Peyer's patch (tissue), 4 donors: ENCODE measurements at places on chromosomes 4 and X.

DNA sequence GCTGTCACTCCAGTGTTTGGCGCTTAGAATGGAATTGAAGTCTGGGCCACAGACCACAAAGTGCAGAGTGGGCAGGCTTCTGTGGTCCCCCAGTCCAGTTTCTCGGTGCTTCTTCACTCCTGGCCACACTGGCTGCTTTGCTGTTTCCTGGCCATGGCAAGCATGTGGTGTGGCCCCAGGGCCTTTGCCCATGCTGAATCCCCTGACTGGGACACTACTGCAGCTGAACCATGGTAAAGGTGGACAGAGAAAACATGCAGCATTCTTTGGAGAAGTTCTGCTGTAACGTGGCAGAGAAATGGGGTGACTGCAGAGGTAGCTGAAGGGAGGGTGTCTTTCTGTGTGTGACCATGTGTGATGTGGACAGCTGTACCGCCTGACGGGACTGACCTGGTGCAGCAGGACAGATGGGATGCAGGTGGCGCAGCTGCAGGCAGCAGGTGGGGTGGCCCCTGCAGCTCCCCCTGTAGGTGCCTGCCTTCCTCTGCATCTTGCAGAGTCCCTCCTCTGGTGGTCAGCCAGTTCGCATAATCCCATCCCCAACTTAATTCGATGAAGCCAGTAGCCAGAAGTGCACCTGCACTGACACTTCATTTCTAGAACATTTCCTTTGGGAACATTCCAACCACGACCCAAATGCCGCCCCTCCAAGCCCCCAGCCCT lies 13.2 kb upstream of the S100P start:
- no peak for DNase-seq

DNA sequence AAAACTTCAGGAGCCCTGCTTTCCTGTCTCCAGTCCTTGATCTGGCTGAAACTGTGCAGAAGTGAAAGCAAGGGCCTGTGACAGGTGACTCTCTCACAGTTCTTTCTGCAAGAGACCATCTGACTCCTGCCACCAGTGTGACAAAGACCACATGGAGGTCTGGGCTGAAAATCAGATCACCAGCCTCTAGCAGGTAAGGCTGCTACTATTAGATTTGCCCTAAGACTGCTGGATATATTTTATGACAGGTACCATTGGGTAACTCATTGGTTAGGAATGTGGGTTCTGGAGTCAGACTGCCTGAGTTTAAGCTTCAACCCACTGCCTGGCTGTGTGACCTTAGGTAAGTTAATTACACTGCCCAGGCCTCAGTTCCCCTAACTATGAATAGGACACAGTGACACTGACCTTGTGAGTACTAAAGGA lies 163.3 kb upstream of the SLC7A11 start:
- DNase-seq = no peak

GRCh38 chrX:39930786-39931528 lies 166.8 kb downstream of the BCOR start:
- DNase-seq = no peak

- DNase-seq = no peak
Observed at GRCh38 chrX:69127466-69127865, 37.8 kb downstream of the PJA1 start.

DNA sequence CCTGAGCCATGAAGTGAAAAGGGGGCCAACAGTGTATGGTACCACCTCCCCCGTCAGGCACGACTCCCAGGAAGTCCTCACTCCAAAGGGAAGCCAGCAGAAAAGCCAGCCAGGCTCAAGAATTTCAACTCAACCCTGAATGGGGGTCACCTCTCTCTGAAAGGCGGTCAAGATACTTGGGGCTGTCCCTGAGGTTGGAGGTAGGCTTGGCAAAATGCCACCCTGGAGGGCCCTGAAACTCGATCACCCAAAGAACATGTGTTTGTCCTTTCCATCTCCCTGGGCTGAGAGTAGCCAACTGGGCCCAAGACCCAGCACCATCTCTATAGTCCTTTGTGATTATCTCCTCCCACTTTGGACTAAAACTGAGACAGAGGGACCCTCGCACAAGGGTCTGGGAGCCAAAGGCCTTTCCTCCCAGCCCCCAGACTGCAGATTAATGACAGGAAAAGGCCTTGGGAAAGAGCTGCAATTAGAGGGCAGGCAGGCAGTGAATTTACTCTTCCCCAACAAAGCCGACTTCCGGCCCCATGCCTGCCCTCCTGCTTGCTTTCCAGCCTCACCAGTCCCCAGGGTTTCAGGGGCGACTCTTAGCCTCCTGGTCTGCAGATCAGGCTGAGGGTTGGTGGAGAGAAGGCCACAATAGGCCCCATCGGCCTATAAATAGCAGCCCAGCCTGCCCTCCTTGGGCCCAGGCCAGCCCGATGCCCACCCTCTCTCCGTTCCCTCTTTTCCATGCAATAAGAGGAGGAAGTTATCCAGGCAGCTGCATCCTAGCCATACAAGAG lies 5.6 kb downstream of the SASH3 start:
- no peak for DNase-seq

DNA sequence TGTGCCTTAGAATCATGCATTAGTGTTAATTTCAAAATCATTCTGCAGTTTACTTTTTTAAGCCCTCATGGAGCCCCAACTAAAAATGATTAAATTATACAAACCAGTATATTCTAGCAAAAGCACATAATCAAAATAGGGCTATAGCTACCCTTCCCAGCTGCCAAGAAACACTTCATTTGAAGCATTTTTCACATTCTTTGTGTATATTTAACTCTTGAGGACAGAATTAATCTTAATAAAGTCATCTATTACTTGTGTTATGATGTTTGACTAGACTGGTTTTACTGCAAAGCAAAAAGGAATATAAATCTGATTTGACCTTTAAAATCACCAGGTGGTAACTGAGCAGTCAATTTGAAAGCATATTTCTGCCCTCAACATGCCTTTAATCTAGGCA lies 145.1 kb downstream of the PRDM5 start:
- DNase-seq = no peak
